ENCODE measurements at places on chromosomes 4 and X.

GRCh38 chr4:168070903-168071302 lies 21.4 kb upstream of the ANXA10 start:
- no peaks in the 10 kb centered on the region for H3K4me1 ChIP-seq
- peaks cover 14% of the 10 kb centered on the region for H3K27me3 ChIP-seq
- no peak overlapping the region for H3K4me3 ChIP-seq
- H3K27ac ChIP-seq, result no peak overlapping the region
- H3K36me3 ChIP-seq, result no peaks in the 10 kb centered on the region

GRCh38 chrX:24498975-24499374 lies 33.9 kb downstream of the PDK3 start:
- no peaks in the 10 kb centered on the region for H3K27me3 ChIP-seq
- H3K4me3 ChIP-seq, result no peak overlapping the region
- H3K27ac ChIP-seq, result peak overlapping the region; percentile 81
- peaks cover 10% of the 10 kb centered on the region for H3K4me1 ChIP-seq

DNA sequence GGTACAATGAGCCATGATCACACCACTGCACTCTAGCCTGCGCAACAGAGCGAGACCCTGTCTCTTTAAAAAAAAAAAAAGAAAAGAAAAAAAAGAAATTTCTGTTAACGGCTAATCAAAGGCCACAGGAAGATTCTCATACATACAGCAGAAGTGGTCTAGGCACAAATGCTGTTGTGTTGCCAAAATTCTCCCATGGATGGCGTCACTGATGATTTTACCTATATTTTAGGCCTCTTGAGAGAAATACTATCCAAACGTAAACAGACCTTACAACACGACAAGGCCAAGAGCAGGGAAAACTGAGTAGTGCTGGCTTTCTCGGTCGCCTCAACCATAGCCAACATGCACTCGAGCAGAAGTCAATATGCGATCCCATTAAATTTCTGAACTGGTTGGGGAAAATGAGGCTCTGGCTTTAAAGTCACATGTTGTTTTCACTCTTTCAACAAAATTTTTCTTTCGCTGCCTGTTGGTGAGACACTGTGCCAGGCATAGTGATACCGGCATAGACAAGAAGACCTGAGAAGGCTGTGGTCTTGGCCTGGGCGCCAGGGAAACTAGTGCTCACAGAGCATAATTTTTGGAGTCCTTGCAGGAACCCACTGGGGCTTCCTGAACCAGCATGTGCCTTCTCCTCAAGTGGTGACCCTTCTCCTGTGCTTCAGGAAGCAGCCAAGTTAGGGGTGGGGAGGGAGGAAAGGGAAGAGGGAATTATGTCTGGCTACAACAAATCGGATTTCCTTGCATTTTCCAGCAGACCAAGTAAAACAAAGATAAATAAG lies 20.6 kb downstream of the SH3KBP1 start:
- H3K4me3 ChIP-seq, result no peak overlapping the region
- peaks cover 32% of the 10 kb centered on the region for H3K4me1 ChIP-seq
- no peaks in the 10 kb centered on the region for H3K27me3 ChIP-seq
- DNase-seq, result no peak

DNA sequence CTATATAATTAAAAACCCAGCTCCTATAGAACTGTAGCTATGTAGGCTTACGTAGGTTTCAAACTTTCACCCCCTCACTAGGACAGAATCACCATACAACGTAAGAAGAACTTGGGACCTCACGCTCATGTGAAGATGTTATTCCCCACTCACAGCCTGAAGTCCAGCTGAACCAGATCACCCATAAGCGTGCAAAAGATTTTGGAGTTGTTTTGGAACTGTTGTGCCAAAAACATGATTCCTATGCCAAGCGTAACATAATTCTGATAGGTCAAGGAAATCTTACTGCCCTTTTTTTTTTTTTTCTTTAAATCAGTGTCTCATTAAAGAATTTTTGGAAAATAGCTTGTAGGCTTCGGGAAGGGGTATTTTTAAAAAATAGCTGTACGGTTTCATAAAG lies 57.0 kb downstream of the LCORL start:
- no peak for DNase-seq
- H3K27me3 ChIP-seq, result no peaks in the 10 kb centered on the region
- peaks cover 2% of the 10 kb centered on the region for H3K4me1 ChIP-seq
- H3K36me3 ChIP-seq, result no peaks in the 10 kb centered on the region

GRCh38 chr4:128865132-128865531 lies 55.6 kb downstream of the JADE1 start:
- peak overlapping the region; percentile 72 for H3K27ac ChIP-seq
- no peaks in the 10 kb centered on the region for H3K27me3 ChIP-seq

DNA sequence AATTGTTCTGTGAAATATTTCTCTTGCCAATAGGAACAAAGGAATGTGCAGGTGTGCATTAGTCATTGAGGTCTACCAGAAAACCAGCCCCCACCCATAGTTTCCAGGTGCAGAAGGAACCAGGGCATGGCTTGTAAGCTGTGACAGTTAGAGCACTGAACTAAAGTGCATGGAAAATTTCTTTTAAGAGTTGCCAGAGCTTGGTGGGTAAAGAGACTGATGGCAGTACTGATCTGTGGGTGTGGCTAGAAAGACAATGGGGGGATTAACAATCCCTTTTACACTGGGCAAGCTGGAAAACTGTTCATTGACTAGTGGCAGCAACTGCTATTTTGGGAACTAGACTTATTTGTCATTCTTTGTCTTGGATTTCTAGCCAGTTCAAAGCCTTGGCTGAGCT lies 326.9 kb downstream of the PCDH19 start:
- no peak for DNase-seq
- no peak overlapping the region for H3K27ac ChIP-seq
- no peaks in the 10 kb centered on the region for H3K36me3 ChIP-seq
- H3K4me1 ChIP-seq, result no peaks in the 10 kb centered on the region
- no peaks in the 10 kb centered on the region for H3K27me3 ChIP-seq
- no peak overlapping the region for H3K4me3 ChIP-seq

DNA sequence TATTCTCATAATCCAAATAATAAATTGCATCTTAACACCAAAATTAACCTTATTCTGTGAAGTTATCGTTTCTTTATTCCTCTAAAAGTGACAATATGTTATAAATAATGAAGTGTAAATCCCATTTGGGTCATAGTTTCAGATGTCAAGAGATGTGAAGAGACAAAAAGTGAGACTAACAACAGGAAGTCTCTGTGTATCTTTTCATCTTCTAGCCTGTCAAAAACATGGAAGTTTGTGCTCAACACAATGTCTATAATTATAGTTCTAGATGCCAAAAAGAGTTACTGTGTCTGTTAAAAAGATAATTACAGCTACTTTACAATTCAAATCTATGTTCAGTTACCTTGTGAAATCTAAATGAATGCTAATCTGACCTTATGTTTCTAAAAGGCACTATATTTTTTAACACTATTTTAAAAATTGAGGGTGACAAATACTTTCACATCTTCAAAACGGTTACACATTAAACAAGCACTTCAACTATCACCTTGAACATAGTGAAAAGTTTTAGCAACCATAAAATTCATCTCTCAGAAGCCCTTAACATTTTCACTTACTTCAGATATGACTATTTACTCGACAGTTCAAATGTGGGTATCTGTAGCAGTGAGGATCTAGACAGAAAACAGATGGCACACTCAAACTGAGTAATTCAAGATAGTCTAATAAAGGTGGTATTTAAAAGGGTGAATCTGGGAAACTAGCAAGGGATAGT lies 509.8 kb downstream of the ARAP2 start:
- H3K4me1 ChIP-seq, result no peaks in the 10 kb centered on the region
- H3K27ac ChIP-seq, result no peak overlapping the region
- no peaks in the 10 kb centered on the region for H3K27me3 ChIP-seq
- no peak overlapping the region for H3K4me3 ChIP-seq
- DNase-seq, result no peak

GRCh38 chrX:114152130-114152529 lies 431.8 kb upstream of the HTR2C start:
- no peaks in the 10 kb centered on the region for H3K36me3 ChIP-seq
- no peaks in the 10 kb centered on the region for H3K27me3 ChIP-seq
- no peaks in the 10 kb centered on the region for H3K4me1 ChIP-seq
- no peak overlapping the region for H3K4me3 ChIP-seq
- H3K27ac ChIP-seq, result no peak overlapping the region
